Fibroblast of skin of back (primary cell): ENCODE measurements at places on chromosomes 13 and 19.

GRCh38 chr13:95684418-95684817 is 7.5 kb downstream of the DNAJC3 start:
- DNase-seq, result no peak

GRCh38 chr13:113746143-113746525 is 12.9 kb upstream of the TMEM255B start:
- DNase-seq, result no peak

GRCh38 chr13:75222031-75222430 is 259.9 kb downstream of the TBC1D4 start:
- no peak for DNase-seq

DNA sequence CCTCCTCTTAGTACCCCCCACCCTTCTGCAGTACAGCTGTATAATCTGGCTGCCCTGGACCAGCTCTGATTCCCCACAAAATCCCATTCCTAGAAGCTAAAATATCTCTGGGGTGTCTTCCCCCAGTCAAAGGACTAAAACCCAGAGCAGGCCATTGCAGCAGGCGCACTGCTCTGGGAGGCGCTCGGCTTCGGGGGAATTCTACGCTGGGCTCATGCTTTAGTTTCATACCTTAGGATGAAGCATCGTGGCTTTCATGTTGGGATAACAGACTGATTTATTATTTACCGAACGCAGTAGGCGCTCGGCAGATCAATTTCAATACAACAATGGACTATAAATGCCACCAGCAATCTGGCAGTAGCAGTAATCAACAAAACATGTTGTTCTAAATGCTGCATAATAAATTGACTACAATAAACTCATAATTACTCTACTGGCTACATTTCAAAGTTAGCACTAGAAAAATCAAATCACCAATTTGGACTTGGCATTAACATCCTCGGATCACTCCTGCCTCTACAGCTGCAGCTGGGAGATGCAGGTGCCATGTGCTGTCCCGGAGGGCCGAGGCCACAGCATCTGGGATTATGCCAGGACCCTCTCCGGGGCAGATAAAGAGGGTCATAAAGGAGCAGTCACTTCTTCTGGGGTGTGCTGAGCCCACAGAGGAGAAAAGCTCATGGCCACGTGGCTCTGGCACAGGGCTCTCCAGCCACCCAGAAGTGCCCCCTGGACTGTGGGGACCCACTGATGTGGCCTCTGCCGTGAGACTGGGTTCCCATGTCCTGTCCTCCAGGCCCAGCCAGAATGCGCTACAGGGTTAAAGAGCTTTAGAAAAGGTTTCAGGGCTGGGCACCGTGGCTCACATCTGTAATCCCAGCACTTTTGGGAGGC is 35.3 kb downstream of the CEBPG start:
- DNase-seq, result no peak

GRCh38 chr19:50206191-50206590 is 2.8 kb downstream of the MYH14 start:
- no peak for DNase-seq

- no peak for DNase-seq
Measured at GRCh38 chr13:46121597-46122163, 16.8 kb upstream of the CPB2 start.

GRCh38 chr13:56561327-56561726 is 579.4 kb upstream of the PRR20A start:
- DNase-seq, result no peak

- DNase-seq, result peak; percentile 46
Measured at GRCh38 chr13:94419304-94419924, 60.1 kb downstream of the DCT start.

DNA sequence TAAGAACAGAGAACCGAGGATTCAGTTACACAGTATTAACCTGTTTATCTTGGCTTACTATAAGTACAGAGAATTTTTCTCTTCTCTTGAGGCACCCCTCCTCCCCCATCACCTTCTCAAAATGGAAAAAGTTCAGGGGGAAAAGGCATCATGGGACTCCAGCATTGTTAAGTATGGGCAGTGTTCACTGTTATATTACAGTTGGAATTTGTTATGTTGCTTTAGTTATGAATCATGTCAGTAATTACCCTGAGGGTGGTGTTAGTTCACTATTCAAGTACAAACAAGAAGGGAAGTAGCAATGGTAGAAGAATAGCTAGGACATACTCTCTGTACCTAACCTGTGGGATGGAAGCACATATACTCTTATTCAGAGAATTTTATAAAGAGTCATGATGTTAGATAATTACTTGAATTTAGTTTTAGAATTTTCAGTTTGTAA is 12.0 kb downstream of the LPAR6 start:
- DNase-seq, result peak; percentile 81

DNA sequence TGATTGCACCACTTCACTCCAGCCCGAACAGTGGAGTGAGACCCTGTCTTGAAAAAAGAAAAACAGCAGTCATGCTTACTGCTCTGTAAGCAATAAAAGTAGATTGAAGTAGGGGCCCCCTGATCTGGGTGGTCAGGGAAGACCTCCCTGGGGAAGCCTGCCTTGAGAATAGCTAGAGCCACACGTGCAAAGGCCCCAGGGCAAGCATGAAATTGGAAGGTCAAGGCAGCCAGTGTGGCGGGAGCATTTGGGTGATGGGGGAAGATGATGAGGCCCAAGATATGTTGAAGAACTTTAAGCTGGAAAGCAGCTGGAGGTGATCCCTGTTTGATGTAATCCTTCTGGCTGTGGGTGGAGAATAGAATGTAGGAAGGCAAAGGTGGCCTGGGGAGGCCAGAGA is 104.4 kb downstream of the SIPA1L3 start:
- DNase-seq, result no peak

DNA sequence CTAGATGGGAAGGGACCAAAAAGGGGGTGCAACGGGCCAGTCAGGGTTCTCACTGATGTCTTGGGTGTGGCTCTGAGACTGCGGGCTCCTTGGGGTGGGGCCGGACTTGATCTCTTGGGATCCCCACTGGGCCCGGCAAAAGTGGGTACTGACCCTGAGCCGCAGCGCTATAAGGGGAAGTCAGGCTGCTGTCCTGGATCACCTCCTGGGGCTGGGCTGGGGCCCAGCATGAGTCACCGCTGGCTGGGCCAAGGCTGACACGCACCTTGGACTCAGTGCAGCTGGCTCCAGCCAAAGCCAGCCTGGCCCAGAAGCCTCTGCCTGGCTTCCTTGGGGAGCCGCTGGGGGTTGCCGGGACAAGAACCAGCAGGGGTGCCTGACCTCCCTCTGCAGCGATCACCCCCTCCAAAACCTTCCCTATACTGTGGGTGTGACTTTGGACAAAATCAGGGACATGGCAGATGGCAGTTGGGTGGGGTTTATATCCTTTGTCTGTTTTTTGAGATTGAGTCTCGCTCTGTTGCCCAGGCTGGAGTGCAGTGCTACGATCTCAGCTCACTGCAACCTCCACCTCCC is 617 bp upstream of the IQCN start:
- peak; percentile 71 for DNase-seq

GRCh38 chr19:1361601-1362386 is 21.9 kb upstream of the NDUFS7 start:
- peak; percentile 93 for DNase-seq

- DNase-seq, result no peak
Measured at GRCh38 chr19:13122275-13122878, 4.3 kb downstream of the NACC1 start.

DNA sequence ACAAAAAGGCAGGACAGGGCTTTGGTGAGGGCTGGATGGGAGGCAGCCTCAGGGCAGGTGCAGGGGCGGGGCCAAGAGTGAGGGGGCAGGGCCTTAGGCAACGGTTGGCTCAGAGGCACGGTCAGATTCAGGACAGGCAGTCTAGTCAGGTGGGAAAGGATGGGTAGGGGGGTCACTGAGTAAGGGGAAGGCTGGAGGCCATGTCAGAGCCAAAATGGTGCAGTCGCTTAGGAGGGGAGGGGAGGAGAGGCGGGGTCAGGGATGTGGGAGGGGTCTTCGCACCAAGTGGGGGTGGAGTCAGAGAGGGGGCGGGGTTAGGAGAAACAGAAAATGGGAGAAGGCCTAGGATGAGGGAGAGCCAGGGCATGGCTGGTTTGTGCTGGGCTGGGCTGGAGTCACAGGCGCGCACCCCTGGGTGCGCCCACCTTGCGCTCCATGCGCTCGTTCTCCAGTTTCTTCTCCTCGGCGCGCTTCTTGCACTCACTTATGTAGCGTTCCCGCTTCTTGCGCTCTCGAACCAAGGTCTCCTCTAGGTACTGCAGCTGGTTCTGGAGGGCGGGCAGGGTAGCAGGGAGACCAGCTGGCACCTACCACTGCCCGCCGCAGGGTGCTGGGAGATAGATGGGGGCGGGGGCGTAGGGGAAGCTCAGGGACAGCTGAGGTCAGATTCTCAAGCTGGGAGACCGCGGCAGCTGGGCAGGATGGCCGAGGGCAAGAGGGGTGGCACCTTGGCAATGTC is 6.8 kb upstream of the RGL3 start:
- no peak for DNase-seq

DNA sequence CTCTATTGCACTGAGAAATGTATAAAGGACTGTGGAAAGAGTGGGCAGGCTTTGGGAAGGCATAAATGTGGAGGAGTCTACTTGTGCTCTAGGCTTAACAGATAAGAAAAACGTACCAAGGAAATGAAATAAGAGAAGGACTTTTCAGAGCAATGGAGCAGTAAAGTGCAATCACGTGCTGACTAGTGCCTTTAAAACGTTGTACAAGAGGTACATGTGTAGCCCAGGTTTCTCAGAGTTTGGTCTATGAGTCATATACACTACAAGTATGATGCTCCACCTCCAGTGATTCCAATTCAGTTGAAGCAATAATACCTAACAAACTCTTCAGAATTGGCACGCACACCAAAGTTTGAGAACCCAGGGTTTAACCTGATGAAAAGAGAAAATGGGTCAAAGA is 13.4 kb upstream of the FNDC3A start:
- DNase-seq, result no peak

- no peak for DNase-seq
Measured at GRCh38 chr19:40763526-40763925, 11.8 kb upstream of the MIA start.

DNA sequence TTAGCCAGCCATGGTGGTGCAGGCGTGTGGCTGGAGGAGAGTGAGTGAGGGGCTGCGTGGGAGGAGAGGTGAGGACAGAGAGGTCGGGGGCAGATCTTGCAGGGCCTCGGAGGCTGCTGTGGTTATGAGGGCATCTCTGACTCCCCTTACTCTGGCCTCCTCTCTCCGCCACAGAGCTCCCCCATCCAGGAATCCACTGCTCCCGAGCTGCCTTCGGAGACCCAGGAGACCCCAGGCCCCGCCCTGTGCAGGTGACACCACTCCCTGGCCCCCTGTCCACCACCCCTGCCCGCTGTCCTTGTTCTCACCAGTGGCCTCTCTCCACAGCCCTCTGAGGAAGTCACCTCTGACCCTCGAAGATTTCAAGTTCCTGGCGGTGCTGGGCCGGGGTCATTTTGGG is 7.8 kb downstream of the PTGER1 start:
- DNase-seq, result no peak

- DNase-seq, result no peak
Measured at GRCh38 chr13:92825938-92826596, 400.5 kb upstream of the GPC6 start.

GRCh38 chr19:49136771-49137171 is 17.4 kb downstream of the PPFIA3 start:
- DNase-seq, result no peak

DNA sequence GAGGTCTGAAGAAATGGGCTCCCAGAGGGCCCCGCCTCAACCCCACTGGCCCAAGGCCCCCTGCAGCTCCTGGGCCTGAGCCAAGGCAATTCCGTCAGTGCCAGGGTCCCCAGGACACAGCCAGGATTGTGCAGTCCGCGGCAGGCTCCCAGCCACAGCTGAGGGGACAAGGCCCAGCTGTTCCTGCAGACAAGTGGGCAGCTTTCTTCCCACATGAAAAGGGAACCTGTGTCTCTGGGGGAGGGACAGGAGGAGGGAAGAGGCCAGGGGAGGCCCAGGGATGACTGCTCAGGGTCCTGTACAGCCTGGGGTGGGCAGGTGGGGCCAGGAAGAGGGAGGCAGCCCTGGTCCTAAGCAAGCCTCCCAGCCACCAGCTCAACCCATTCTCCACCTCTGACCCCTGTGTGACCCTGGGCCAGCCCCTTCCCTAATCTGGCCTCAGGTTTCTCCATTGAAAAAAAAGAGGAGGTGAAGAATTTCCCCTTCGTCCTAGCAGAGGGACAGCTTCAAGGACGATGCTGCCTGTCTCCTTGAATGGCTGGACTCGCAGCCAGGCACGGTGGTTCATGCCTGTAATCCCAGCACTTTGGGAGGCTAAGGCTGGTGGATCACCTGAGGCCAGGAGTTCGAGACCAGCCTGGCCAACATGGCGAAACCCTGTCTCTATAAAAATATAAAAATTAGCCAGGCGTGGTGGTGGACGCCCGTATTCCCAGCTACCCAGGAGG is 20.5 kb upstream of the VSTM2B start:
- DNase-seq, result no peak

- no peak for DNase-seq
Measured at GRCh38 chr13:105878119-105878700, 657.3 kb downstream of the EFNB2 start.

DNA sequence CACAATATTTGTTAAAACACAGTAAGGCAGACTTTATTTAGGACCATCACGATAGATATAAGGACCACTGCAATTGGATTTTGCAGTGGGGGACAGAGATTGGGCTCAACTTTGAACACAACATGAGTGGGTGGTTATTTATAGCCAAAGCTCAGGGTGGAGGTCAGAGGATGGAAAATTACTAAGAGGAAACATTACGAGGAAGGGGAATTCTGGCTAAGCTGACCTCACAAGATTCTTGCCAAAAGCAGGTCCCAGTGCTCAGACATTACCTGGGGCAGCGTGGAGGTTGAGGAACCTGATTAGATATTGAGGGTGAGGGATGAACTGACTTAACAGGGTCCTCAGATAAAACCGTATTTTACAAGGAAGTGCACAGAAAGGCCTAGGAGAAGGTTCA is 88.9 kb upstream of the NBEA start:
- no peak for DNase-seq

- DNase-seq, result no peak
Measured at GRCh38 chr13:75813323-75813722, 177.2 kb downstream of the LMO7 start.

DNA sequence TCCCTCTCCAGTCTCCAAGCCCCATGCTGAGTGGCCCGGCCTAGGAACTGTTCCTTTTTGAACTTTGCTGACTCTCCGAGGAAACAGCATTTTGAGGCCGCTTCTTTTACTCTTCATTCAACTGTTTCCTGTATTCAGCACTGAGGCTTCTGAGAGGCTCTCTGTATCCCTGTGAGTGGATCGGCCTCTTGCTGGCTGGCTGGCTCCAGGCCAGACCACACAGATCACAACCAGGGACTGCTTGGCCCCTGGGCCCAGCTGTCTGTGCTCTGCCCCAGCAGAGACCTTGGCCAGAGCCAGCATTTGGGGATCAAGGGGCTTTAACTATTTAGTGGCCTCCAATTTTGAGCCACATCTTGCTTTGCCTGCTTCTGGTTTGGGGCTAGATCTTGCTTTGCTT is 75.6 kb upstream of the KL start:
- peak; percentile 49 for DNase-seq

- no peak for DNase-seq
Measured at GRCh38 chr13:67303661-67304333, 73.7 kb upstream of the PCDH9 start.

- DNase-seq, result no peak
Measured at GRCh38 chr13:42401376-42401775, 129.4 kb downstream of the AKAP11 start.

- no peak for DNase-seq
Measured at GRCh38 chr13:20903164-20903475, 574 bp upstream of the XPO4 start.

- peak; percentile 23 for DNase-seq
Measured at GRCh38 chr13:25881136-25881926, 170.5 kb downstream of the SHISA2 start.

GRCh38 chr13:41361491-41361890 is 50.4 kb downstream of the NAA16 start:
- DNase-seq, result no peak

- no peak for DNase-seq
Measured at GRCh38 chr13:44171156-44171555, 202.5 kb upstream of the SERP2 start.
